ENCODE measurements at places on chromosomes 1 and 21.
A peak's percentile ranks its signal among the peaks of the same experiment; 100 is the strongest.

DNA sequence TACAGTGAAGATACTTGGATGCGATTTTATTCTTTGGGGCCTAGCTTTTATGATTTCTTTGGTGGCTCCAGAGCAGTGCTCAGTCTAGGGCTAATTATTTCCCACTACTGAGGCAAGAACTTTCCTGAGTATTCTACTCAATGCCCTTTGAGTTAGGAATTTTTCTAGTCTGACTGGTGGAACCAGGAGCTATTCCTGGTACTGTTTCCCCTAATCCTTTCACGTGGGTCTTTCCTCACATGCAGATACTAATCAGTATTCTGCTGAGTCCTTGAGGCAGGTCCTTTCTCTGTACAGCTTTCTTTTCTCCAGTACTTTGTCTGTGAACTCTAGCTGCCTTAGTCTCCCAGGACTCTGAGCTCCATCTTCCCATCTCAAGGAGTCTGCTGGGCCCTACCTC is 76.7 kb downstream of the TRIM11 start:
- DNase-seq, result no peak

DNA sequence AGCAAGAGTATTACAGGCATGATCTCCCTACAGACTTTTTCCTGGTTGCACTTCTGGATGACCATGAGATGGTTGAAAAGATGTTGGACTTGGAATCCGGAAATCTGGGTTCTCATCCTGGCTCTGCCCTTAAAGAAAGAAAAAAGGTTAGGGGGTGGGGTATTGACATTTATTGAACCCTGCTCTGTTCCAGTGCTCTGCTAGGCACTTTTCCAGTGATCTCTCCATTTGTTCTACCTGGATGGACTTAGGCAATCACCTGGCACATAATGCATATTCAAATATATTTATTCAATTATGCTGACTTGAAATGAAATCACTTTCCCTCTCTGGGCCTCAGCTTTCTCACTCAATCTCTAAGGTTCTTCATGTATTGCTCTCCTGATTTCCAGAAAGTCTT is 101.0 kb upstream of the NFIA start:
- DNase-seq, result no peak

DNA sequence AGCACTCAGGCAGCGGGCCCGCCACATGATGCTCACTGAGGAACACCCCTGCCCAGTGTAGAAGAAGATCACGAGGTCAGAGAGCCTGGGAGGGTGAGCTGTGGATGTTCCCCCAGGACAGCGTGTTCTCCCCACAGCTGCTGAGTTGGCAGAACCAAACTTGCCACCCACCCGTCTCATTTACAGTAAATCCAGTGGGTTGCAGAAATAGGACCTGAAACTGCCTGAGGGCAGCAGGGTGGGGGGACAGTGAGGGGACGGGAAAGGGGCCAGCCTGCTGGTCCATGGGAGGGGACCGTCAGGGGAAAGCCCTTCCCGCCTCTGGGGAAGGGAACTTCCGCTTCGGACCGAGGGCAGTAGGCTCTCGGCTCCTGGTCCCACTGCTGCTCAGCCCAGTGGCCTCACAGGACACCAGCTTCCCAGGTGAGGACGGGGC is at the start of gene C1QB:
C1QB (plus strand) TSS at position 356 of the 436 bp plus-strand sequence. CDS start 6,227 bp downstream, outside the sequence.
- no peak for DNase-seq

- DNase-seq, result no peak
These were observed 59.9 kb downstream of the SLC22A15 start for GRCh38 chr1:116036255-116036654.

DNA sequence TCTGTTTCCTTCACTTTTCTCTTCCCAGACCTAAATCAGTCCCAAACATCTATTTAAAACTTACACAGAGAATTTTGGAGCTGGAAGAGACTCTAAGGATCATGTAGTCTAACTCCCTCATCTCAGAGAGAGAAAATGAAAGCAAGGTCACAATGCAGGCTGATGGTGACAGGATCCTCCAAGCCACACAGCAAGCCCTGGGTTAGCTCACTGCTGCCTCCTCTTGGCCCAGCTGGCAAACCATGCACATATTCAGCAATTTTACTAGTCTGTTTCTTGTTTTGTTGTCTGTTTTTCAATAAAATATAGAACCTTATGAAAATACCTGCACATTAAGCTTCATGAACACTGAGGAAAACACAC is 27.7 kb upstream of the LY9 start:
- no peak for DNase-seq

GRCh38 chr1:186463511-186463910 is 2.6 kb upstream of the PDC start:
- DNase-seq, result no peak

DNA sequence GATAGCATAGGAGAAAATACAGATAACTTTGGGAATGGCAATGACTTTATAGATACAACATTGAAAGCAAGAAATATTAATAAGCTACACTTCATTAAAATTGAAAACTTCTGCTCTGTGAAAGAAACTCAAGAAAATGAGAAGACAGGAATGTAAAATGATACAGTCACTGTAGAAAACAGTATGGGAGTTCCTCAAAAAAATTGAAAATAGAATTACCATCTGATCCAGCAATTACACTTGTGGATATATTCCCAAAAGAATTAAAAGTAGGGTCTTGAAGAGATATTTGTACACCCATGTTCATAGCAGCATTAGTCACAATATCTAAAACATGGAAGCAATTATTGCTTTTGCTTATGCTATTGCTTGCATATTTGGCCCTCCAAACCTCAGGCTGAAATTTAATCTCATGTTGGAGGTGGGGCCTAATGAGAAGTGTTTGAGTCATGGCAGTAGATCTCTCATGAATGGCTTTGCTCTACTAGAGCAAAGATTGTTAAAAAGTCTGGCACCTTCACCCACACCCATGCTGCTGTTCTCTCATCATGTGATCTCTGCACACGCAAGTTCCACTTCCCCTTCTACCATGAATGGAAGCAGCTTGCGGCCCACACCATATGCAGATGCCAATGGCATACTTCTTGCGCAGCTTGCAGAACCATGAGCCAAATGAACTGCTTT is 15.3 kb upstream of the AHCYL1 start:
- no peak for DNase-seq

GRCh38 chr1:15007842-15008241 is 145.7 kb upstream of the TMEM51 start:
- DNase-seq, result peak; percentile 51

- no peak for DNase-seq
These were observed 10.7 kb downstream of the ATP1A4 start for GRCh38 chr1:160161965-160162705.

DNA sequence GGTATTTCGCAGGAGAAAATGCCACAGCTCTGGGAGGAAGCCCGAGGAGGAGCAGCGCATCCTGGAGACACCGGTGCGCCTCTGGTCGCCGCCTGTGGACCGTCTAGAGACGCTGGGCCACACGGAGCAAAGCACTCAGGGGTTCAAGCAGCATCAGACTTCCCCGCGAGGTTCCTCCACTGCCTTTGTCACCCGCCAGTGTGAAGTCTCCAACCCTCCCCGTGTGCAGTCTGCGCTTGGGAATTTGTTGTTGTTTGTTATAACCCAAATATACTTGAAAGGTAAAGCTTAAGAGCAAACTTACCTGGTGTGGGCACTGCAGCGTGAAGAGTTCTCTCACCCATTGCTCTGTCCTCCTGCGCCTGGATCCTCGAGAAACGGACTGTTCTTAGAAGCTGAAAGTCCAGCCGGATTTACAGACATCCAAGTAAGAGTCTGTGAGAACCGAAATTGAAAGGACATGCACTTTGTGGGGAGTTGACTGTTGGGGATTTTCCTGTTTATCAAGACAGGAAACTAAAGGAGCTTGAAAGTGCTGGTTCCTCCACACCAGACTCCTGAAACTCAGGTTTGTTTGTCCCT is at the start of gene GBP4:
GBP4 (minus strand) TSS at position 452 of the 582 bp plus-strand sequence; CDS start at position 344, 108 bp downstream.
- DNase-seq, result peak; percentile 8

DNA sequence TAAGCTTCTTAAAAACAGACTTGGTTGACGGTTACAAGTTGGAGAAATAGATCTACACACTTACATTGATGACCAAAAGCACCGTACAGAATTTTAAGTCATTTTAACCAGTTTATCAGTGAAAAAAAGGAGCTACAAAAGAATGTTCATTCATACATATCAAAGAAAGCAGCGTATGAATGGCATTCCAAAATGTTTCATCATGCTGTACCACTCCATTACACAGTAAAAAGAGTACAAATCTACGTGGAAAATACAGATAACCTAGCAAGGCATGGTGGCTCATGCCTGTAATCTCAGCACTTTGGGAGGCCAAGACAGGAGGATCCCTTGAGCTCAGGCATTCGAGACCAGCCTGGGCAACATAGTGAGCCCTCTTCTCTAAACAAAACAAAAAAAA is 40.3 kb downstream of the ZZZ3 start:
- no peak for DNase-seq

GRCh38 chr1:159229260-159229885 is 24.7 kb downstream of the ACKR1 start:
- no peak for DNase-seq

- DNase-seq, result no peak
These were observed 30.5 kb upstream of the RC3H1 start for GRCh38 chr1:174052621-174053020.

DNA sequence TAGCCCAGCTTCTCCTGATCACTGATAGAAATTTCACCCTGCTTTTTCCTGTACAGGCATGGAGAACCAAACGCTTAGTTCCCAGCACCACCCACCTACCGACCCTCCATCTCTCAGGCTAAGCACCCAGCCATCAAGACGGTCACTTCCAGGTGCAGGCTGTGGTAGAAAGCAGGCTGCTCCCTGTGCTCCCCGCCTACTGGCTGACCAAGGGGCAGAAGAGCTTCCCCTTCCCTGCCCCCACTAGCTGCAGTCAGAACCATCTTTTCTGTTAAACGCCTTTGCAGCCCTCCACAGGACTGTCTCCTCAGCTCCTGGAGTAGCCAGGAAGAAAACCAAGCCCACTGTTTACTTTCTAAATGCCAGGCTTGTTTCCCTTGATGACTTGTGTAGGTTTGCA is 23.0 kb downstream of the SPATA46 start:
- no peak for DNase-seq

DNA sequence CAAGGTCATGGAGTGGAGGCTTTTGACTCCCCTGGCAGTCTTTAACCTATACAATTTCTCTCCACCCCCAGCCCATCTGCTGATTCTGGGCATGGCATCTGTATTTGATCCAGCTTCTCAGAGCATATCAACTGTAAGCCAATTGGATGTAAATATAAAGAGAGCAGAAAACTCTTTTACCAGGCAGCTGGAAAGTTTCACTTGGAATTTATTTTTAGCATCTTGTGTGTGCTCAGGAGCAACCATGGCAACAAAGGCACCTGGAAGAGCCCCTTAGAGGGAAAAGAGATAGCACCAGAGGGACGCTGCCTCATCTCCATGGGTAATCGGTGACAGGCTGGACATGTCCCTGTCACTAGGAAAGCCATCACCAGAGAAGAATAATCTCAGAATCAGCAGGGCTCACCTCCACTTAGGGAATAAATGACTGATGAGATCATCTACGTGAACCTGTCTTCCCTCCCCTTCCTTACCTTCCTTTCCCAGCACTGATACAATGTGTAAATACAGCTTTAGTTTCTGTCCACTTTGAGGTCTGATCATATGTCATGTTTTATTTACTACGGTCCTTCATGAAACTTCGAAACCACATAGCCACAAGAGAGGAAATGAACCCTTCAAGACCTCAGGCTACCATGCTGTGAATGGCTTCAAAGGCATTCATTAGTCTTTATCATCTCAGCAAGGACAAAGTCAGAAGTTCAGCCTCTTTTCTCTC is 25.3 kb upstream of the SIPA1L2 start:
- no peak for DNase-seq

- no peak for DNase-seq
These were observed 16.8 kb upstream of the HHAT start for GRCh38 chr1:210311726-210312493.

DNA sequence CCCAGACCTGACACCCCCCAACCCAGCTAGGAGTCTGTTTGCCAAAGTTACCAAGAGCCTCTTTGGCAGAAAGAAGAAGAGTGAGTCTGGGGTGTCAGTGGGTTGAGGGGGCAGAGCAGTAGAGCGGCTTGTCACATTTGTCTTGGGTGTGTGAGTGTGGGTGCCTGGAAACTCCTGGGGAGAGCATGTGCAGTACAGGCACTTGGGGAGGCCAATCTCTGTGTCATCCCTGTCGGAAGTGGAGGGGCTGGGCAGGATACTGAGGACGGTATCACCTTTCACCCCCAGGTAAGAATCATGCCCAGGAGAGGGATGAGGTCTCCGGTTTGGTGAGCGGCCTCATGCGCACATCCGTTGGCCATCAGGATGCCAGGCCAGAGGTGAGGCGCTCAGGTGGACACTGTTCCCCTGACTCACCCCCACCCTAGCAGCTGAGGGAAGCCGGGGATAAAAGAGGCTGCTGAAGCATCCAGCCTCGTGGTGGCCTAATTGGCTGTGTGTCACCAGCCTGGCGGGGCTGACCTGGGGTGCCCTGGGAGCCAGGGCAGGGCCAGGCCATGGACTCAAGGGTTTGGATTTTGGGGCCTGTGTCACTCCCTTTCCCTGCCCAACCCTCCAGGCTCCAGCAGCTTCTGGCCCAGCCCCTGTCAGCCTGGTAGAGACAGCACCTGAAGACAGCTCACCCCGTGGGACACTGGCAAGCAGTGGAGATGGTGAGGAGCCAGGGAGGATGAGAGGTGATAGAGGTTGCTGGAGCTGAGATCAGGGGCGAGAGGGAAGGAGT is 3.3 kb downstream of the PLK3 start:
- no peak for DNase-seq

GRCh38 chr1:66563941-66564630 is 30.1 kb downstream of the SGIP1 start:
- peak; percentile 98 for DNase-seq

GRCh38 chr1:115641762-115642167 is at the start of gene VANGL1:
Gene VANGL1 (plus strand): TSS chr1:115641970. CDS start chr1:115651414, 9,444 bp downstream.
- DNase-seq, result no peak

DNA sequence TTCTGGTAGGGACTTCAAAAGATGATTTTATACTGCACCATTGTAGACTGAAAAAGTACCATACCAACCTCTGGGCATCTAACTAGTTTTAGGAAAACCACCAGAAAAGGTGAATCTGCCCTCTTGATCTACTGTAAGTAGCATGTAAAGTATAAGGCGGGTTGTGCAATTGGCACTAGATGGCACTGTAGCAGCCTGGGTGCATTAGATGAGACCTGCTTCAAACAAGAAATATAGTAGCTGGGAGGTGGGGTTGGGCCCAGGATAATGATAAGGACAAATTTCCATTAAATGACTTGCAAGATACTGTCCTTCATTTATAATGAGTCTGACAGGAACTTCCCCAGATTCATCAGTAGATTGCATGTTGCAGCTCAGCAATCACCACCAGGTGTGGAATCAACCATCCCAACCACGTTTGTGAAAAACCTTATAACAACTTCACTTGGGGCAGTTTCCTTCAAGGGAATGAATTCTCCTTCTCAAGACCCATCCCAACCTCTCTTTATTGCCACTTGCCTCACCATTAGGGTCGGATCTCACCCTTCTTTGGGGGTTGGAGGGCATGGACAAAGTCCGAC is 37.3 kb upstream of the IL10 start:
- DNase-seq, result no peak
